Immature natural killer cell (primary cell): ENCODE measurements at places on chromosomes 12 and 14.
A peak's percentile ranks its signal among the peaks of the same experiment; 100 is the strongest.

GRCh38 chr12:51941011-51941581 lies 10.4 kb upstream of the ACVR1B start:
- DNase-seq, result no peak

GRCh38 chr12:69275471-69275891 lies 36.1 kb downstream of the CPSF6 start:
- no peak for DNase-seq

GRCh38 chr14:96663491-96664067 lies 133.6 kb upstream of the VRK1 start:
- no peak for DNase-seq

- DNase-seq, result no peak
Measured at GRCh38 chr14:91888641-91889476, 21.5 kb upstream of the TC2N start.

DNA sequence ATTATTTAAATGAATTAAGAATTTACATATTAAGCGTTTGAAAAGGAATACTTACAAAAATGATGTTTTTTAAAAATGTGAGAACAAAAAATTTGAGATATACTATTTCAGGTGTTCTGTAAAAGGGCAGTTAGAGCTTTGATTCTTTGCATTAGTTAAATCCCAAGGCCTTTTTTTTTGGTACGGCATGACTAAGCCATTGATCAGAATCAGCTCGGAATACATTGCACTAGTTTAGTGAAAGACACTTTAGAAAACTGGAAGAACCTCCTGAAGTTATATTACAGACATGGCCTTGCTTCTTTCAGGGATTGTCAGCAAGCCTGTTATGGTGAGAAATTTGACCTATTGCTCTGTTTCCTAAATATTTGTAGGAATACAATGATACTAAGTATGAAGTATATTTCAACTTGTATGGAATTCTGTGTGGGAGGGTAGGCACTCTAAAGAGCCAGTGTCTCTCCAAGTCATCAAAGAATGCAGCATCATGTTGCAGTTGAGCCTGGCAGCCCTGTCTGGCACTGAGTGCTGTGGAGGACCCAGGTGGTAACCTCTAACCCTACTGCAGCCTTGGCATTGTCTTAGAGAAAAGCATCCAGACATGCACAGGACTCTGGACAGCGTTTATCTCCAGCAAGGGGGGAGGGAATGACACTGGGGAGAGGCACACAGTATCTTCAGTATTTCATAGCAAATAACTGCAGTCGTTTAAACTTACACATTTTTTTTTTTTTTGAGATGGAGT lies 1.5 kb downstream of the KLC1 start:
- no peak for DNase-seq

DNA sequence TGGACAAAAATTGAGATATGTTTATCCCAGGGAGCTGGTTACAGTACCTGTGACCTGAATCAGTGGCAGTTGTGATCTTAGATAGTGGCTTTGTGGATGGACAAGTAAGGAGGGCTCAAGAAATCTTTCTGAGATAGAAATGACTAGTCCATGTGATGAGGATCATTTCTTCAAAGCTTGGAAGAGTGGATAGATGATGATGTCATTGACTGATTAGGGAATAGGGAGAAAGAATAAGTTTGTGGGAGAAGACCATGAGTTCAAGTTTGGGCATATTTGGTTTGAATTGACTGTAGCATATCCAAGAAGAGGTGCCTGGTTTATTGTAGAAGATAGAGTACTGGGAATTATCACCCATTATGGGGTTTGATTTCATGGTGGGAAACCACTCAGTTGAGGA lies 336.7 kb upstream of the PRICKLE1 start:
- no peak for DNase-seq

- DNase-seq, result no peak
Measured at GRCh38 chr12:92425165-92425564, 277.6 kb upstream of the PLEKHG7 start.

GRCh38 chr12:32877601-32878459 lies 18.7 kb downstream of the PKP2 start:
- DNase-seq, result no peak

DNA sequence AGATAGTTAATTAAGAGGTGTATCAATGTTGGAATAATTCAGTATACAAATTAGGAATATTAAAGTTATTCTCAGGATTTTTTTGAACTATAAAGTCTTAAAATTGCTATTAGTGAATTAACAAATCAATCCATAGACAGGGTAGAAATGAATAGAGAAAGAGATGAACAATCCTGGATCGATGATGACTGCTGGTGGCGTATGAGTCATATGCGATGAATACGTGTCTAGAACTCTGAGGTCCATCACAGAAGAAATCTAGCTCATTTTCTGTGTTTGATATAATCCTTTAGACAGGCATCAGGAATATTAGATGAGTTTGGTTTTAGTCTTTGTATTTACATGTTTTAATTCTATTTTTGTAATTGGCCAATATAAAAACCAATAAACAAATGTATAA lies 85.4 kb upstream of the RTL1 start:
- no peak for DNase-seq

DNA sequence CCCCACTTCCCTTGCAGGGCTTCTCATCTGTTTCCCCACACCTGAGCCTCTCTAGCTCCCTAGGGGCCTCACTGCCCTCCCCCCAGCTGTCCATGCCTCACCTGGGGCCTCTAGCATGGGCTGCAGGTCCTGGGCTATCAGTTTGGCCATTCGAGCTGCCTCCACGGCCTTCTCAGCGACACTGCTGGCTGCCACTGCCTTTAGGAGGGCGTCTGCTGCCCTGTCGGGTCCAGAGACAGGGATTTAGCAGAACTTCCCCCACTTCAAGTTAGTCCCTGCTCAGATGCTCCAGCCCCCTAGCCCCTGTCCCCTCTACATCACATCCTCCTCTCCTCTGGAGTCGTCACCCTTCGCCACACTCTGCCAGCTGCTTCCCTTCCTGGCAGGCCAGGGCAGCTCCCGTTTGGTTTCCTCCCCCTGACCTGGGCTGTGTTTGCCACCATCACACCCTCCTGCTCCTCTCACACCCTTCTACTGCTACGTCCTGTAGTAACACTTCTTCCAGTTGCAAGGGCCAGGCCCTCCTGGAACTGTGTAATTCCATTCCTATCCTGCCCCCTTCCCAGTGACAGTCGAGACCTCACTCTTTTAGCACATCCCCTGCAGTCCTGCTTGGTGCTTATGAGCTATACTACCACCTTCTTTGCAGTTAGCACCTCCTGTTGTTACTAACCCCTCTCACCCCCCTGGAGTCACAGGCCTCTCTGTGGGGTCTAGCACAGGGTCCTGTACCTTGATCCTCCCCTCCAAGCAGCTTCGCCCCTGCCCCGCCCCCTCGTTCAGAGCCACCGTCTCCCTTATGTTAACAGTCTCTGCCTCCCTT lies 4.3 kb upstream of the AP1G2 start:
- DNase-seq, result no peak

DNA sequence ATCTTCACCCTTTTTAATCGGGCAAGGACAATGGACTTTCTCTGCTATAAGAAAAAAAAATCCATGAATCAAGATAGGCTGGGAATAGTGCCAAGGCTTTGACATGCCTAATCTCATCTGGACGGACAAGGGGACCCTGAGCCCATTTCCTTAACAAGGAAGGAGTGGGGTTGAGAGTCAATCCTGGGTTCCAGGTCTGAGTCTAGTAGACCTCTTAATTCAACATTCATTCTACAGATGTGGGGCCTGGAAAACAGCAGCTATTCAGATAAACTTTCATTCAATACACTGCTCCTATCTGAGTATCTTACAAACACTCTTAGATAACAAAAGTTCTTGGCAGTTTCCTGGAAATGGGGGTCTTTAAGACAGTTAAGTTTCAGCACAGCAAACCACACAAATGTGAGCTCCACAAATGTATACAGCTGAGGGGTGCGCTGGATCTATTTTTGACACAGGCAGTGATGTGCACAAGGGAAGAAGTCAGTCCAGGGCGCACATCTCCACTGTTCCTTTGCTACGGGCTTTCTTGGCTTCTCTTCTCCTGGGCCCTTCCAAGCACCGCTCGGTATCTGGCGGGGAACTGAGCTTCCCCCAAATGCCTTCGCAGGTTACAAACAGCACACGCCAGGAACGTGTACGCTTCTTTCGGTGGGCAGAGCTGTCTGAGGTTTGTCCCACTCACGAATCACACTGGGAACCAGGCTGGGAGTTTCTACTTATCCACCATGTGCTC lies 82.2 kb upstream of the GPR68 start:
- no peak for DNase-seq

GRCh38 chr12:27812502-27812901 lies 32.5 kb upstream of the MANSC4 start:
- DNase-seq, result no peak

DNA sequence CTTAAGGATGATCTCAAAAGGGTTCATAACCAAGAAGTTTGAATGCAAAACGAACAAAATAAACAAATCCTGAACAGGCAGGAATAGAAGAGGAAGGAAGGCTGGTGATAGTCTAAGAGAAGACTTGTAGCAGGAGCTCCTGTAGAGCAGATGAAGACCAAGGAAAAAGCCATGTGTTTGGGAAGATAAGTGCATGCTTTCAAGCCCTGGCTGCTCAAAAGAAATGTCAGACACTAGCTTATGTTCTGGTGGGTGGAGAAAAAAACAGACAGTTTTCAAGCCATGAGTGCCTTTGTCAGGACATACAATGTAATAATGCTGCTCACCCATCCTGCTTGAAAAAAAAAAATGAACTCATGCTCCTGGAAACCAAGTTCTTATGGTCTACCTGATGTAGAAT lies 27.4 kb downstream of the TAOK3 start:
- no peak for DNase-seq

DNA sequence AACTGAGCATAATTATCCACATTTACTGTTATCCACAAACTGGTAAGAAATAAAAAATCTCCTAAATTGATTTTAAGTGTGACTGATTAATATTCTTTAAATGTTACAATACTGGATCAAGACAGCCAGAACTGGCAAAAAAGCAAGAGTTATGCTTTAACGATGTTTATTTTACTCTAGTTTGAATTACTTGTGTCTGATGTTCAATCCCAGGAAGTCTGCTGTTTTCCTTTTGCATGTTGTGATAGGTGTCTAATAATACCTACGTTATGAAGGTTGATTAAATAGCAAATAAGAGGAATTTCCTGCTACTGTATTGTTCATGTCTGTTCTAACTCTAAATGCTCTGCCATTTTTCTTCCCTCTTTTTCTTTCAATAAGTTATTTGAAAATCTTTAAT lies 34.4 kb upstream of the OTOGL start:
- no peak for DNase-seq

DNA sequence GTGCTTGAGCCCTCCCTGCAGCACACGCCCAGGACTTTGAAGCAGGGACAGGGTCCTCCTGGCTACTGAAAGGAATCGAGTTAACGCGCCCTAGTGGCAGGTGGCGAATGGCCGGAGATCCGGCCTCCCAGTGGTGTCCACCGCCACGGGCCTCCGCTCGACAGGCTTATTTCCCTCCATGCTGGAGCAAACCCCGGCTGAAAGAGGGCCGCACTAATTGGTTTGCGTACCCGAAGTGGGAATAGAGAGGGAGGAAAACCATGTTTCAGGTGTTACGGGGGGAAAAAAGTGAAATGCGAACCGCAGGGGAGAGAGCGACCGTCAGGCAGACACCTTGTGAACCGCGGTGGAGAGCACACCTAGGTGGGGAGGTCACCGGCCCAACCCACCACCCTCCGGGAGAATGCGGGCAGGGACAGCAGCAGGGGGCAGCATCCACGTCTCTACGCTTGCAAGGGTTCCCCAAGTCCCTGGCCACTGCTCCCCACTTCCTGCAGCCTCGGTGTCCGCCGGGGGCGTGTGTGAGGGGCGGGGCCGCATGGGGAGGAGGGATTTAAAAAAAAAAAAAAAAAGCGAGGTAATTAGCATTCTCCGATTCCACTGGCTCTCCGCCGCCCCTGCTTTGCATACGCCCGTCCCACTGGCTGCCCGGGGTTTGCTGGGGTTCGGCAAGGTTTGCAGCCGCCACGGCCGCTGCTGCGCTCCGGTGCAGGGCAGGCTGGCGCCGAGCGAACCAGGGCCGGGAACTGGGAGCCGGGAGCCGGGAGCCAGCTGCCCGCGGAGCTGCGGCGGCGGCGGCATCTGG lies 224.6 kb upstream of the CRY1 start:
- DNase-seq, result peak; percentile 82

DNA sequence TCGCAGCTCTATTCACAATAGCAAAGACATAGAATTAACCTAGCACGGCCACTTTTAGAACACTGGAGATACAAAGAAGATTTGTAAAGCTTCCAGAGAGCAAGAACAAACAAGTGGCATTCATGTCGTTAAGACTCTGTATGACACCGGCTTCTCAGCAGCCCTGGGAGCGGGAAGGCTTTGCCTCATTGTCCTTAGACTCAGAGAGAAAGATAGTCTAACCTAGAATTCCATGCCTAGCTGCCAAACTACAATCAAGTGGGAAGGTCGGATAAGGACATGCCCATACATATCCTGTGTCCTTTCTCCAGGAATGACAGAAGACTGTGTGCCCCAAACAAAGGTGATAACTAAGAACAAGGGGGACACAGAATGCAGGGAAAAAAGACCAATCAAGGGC lies 1038.3 kb downstream of the BCL11B start:
- no peak for DNase-seq

DNA sequence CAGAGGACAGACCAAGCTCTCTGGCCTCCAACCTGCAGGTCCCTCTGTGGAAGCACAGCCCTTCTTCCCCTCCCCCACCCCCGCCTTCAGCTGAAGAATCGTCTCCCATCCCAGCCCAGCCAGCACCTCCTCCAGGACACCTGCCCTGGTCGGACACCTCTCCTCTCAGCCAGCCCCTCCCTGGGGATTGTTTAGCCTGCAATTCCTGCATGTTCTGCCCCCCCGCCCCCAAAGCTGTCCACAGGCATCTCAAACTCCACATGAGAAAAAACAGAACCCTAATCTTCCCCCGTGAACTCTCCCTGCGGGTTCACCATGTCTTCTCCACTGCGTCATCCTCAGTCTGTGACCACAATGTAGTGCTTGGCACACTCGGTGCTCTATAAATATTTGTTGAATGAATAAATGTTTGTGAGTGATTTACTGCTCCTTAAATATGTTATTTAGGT lies 24.1 kb downstream of the PRIMA1 start:
- DNase-seq, result no peak

GRCh38 chr14:91190853-91191252 lies 53.7 kb downstream of the GPR68 start:
- no peak for DNase-seq

- no peak for DNase-seq
Measured at GRCh38 chr14:48401321-48401720, 725.9 kb upstream of the MDGA2 start.

GRCh38 chr12:34393086-34393820 lies 371.0 kb downstream of the ALG10 start:
- DNase-seq, result no peak

GRCh38 chr12:56723889-56724700 lies 1.0 kb downstream of the NACA start:
- no peak for DNase-seq

DNA sequence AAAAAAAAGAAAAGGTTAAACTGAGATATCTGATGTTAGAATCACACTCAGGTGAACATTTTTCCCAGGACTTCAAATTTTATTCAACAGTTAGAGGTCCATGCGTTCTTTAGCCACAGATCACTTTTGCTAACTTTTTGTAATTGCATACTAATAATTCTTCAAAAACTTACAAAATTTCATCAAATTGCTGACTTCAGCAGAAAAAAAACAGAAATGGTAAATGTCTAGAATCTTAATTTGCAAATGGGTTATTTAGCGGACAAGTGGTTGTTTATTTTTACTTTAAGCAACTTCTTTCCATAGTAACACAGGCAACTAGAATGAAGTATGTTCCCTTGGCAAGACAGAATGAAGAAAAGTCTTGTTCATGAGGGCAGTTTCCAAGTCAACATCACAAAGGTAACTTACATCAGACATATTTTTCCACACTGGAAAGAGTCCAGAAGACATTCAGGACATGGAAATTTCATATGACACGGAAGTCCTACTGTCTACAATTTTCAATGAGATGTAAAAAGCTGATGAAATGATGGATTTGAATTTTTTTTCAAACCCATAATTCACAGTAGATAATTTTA lies 62.5 kb upstream of the SOX5 start:
- no peak for DNase-seq
